ENCODE measurements at places on chromosomes 7 and 10.

- DNase-seq: no peak
Measured at GRCh38 chr7:130099331-130099730, 29.0 kb downstream of the KLHDC10 start.

DNA sequence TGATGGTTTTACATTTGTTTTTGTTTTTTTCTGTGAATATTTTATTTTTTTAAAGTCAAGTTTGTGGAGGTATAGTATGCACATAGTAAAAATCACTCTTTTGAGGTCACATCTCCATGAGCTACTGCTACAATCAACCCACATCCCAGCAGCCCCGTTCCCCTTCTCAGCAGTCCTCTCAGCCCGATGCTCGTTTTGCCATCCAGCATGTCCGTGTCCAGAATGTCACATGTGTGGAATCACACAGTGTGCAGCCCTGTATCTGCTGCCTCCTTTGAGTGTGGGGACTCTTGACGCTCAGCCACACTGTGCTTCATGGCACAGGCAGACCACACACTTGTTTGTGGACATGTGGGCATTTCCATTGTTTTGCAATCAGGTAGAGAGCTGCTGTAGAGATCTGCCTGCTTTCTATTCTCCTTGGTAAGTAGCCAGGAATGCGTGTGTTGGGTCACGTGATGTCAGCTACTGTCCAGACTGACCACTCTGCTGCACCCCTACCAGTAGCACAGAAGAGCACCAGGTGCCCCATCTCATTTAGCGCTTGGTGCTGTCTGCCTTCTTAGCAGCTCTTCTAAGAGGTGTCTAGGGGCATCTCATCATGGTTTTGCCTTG, 71.6 kb upstream of the CAMK2B start:
- no peak for DNase-seq

DNA sequence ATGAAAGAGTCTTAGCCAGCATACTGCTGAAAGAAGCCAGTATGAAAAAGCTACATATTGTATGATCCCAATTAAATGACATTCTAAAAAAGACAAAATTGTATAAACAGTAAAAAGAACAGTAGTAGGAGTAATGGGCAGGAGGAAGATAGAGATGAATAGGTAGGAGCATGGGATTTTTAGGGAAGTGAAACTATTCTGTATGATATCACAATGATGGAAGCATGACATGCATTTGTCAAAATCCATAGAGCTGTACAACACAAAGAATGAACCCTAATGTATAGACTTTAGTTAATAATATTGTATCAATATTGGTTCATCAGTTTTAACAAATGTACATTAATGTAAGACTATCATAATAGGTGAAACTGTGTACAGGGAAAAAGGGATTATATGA, 147.9 kb downstream of the IMMP2L start:
- no peak for DNase-seq

GRCh38 chr7:127792528-127793342, 140.7 kb downstream of the SND1 start:
- no peak for DNase-seq

GRCh38 chr7:155206318-155207020, 91.2 kb upstream of the INSIG1 start:
- peak; percentile 59 for DNase-seq

DNA sequence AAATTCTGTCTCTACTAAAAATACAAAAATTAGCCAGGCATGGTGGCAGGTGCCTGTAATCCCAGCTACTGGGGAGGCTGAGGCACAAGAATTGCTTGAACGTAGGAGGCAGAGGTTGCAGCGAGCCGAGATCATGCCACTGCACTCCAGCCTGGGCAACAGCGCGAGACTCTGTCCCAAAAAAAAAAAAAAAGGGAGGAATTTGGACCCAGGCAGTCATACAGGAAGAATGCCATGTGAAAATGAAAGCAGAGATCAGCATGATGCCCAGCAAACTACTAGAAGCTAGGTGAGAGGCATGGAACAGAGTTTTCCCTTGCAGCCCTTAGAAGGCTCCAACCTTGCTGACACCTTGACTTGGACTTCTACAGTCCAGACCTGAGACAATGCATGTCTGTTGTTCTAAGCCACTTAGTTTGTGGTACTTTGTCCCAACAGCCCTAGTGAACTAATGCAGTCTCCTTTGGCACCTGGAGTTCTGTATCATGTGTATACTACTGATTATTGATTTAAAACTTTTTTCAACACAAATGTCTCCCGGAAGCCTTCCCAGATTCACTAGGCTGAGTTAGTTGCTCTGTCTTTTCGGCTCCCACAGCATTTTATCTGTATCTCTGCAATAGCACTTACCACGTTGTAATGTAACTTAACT, 10.2 kb upstream of the BAG3 start:
- no peak for DNase-seq

DNA sequence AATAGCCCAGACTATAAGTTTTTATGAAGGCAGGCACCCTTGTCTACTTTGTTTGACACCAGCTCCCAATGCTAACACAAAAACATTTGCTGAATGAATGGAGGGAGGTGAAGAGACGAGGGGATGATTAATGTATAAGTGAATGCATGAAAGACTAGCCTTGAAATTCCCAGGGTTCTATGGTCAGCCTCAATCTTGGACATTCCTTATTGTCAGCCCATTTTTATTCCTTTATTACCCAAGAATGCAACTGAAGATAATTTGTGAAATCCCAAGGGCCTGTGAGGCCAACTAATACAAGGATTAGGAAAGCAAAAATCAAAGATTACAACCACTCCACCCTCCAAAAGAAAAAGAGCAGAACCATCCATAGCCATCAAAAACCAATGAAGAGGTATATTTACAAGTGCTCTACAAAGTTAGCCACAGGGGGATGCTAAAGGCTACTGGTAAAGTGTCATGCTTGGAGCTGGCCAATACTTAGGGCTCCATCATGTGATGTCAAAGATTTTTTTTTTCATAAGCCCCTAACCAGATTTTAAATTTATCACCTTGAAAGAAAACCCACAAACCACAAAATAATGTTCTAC, 40.0 kb upstream of the ASAH2 start:
- no peak for DNase-seq

- DNase-seq: peak; percentile 99
Measured at GRCh38 chr7:100585511-100586265, at the start of gene LRCH4. Gene LRCH4 (minus strand): TSS chr7:100586129. CDS start chr7:100586100, 29 bp downstream.

DNA sequence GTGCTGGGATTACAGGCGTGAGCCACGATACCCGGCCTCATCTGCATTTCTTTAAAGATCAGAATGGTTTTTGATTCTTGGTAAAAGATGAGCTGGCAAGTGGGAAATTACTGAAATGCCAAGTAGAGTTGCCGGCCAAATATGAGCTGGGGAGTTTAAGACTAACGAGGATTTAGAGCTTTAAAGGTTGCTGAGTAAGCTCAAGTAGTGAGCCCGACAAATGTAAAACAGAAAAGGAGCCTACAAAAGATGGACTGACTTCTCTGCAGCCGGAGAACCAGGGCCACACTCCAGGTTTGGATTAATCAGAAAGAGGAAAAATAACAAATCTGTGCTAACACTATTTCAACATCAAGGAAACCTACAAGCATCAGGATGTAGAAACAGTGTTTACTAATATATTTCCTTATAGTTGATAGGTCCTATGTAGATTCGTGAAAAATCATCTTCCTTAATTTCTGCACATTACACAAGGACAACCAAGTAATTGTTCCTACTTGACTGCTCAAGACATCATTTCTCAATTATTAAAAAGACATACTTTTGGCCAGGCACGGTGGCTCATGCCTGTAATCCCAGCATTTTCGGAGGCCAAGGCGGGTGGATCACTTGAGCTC, 49.6 kb downstream of the MPP7 start:
- peak; percentile 11 for DNase-seq

DNA sequence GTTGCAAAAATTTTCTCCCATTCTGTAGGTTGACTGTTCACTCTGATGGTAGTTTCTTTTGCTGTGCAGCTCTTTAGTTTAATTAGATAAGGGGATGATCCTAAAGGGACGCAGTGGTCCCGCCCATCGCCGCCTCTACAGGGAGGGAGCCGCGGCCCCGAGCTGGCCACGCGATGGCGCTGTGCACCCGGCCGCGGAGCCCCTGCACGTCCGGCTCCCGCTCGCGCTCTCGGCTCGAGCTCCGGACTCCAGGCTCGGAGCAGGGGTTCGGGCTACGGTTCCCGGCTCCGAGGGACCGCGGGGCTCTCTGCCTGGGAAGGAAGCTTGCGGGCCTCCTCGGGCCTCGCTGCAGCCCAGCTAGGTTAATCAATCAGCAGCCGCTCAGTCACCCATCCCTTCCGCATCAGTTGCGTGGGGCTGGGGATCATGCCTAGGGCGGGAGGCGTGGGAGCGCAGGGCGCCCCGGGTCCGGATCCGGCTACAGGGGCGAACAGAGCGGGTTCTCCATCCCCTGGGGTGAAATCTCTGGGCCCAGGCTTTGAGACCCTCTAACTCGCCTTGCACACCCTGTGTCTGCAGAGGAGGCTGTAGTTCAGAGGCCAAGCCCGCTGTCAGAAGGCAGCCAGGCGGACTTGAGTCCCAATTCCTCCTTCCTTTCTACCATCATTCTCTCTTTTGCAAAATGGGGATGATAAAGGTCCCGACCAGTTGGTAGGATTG, 97.9 kb downstream of the WDR11 start:
- DNase-seq: peak; percentile 94

DNA sequence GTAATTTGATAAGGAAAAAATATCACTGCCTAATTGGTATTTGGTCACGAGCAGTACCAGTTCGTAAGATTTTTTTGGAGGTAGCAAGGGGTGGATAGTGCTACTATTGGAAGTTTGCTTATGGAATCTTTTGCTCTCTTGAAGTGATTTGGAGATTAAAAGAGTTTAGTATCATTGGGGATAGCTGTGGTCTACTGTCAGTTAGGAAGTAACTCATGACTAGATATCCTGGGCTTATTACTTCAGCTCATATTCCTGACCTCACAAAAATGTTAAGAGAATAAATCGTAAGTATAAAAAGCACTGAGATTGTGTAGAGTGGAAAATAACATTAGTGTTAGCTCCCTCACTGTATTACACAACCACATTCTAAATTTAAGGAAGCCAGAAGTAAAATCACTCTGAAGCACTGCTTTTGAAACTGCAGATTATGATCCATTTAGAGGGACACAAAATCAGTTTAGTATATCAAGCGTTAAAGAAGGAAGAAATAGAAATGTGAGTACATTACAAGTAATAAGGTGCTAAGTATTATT, 22.6 kb downstream of the SGPL1 start:
- no peak for DNase-seq

- DNase-seq: no peak
Measured at GRCh38 chr7:214410-215212, 22.2 kb downstream of the FAM20C start.

- no peak for DNase-seq
Measured at GRCh38 chr7:82384051-82384464, 59.5 kb downstream of the CACNA2D1 start.

DNA sequence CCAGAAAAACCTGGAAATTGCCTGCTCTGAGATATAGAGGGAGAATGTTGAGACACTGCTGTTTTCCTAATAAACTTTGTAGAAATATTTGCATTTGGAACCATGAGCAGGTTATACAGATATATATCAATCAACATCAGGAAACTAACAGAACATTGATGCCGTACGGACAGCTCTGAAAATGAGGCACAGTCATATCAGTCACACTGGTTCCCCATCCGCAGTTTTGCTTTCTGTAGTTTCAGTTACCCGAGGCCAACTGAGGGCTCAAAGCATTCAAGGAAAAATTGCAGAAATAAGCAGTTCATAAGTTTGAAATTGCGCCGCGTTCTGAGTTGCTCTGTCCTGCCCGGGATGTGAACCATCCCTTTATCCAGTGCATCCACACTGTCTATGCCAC, 137.9 kb downstream of the KLF6 start:
- DNase-seq: no peak

DNA sequence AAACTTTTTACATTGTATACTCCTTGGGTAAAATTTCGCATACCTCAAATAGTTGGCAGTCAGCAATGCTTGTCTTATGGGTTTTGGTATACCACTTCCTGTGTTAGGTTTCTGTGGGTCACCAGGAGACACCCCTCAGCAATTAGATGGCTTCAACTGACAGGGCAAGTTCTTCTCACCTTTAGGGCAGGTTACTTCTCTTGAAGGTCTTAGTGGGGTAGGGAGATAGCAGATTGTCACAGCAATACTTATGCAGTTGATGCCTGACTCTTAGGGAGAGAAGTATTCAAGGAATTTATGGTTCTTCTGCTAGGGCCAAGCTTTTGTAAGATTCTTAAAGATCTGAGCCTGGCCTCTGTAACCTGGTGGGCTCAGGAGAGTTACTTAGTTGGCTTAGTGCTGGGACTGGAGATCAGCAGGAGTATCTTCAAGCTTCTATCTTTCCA, 42.9 kb downstream of the MKLN1 start:
- peak; percentile 9 for DNase-seq

DNA sequence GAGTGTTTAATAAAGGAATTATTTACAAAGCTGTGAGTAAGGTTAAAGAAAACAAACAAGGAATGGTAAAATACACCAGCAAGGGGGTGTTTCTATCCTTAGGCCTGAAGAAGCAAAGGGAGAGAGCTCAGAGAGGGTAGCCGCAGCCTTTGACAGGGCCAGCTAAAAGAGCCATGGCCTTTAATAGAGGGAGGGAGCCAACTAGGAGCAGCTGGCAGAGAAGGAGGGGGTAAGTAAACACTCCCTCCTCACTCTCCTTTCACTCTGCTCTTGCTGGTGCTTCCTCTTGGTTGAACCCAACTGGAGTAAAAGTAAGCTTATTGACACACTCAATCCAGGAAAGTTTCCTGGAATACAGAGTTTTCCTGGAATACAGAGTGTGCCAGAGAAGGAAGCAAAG, 87.5 kb downstream of the CH25H start:
- no peak for DNase-seq

DNA sequence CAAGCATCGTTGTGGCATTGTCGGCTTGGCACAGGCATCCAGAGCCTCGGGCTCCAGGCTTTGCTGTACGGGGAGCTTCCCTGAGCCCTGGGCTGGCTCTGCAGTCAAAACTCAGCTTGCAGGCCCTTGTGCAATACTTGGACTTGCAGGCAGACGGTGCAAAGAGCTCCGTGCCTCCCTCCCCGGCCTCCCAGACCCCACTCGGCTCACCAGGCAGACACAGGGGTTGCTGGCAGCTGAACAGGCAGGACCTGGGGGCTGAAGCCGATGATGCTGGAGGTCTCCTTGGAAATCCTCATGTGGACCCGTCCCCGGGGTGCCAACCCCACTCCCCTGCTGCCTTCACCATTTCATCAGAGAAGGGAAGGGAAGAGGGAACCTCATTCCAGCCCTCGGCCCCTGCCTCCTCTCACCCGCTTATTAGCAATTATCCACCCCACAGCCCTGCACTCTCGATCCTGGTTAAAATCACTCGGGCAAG, 59.6 kb upstream of the GNA12 start:
- DNase-seq: no peak

All from AG20443 (cell line).